Non-pigmented ciliary epithelial cell (primary cell): ENCODE measurements at places on chromosomes 7 and 10.

DNA sequence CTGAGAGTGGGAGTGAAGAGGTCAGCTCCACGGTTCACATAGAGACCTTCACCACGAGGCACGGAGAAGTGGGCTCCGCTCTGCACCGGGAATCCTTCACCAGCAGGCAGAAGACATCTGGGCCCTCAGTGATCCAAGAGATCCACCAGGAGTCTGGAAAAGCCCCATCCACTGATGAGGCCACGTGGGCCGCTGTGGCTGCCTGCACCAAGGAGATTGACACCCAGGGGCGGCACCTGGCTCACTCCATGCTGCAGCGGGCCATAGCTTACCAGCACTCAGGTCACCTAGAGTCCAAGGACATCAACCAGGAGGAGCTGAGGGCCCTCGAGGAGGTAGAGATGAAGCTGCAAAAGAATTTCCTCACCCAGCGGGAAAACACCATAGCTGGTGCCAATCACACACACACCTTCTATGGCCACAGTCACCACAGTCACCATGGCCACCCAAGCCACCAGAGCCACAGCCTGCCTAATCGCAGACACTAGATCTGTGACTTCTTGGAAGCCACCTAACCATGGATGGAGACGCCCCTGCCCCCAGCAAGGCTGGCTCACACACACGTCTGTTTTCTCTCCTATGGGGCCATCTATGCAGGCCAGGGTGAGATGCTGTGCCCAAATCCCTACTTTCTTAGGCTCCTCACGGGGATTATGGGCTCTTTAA, 694 bp downstream of the C10orf62 start:
- no peak for DNase-seq

- DNase-seq: no peak
Measured at GRCh38 chr7:106038916-106039315, 73.2 kb downstream of the SYPL1 start.

DNA sequence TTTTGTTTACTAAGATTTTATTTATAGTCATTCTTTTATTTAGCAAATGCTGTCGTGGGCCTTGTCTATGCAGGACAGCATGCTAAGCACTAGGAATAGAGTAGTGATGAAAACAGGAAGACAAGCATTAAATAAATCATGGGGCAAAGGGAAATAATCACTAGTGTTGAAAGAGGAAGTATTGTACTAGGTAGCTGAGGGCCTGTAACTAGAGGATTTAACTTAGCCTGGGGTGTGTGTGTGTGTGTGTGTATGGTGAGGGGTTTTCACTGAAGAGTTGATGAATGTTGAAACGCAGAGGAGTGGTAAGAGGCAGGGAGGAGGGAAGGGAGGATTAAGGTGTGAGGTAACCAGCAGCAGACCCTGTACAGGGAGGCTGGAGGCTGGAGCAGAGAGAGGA, 446.4 kb downstream of the SDK1 start:
- no peak for DNase-seq

- DNase-seq: no peak
Measured at GRCh38 chr10:79023240-79024162, 45.3 kb upstream of the ZMIZ1 start.

- DNase-seq: no peak
Measured at GRCh38 chr7:148579366-148579765, 11.2 kb upstream of the C7orf33 start.

- no peak for DNase-seq
Measured at GRCh38 chr7:75617634-75618234, 121.0 kb downstream of the HIP1 start.

DNA sequence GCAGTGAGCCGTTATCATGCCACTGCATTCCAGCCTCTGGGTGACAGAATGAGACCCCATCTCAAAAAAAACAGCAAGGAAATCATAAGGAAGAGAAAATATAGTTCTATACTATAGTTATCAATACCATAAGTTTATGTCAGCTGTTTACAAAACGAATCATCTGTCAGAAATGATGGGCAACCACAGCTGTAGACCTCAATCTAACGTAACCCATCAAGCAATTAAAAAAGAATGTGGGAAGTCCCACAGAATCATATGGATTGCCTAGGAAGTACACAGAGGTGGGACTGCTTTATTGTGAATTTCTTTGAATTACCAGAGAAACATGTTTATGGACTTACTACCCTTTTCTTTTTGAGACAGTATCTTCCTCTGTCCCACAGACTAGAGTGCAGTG, 6.9 kb downstream of the NRBF2 start:
- DNase-seq: no peak

- DNase-seq: no peak
Measured at GRCh38 chr10:131728286-131729228, 172.3 kb upstream of the PPP2R2D start.

- DNase-seq: no peak
Measured at GRCh38 chr10:7672341-7673134, 5.8 kb upstream of the ITIH5 start.
